ENCODE measurements at places on chromosomes 12 and 14.
A peak's percentile ranks its signal among the peaks of the same experiment; 100 is the strongest.

- H3K4me3 ChIP-seq, result no peak overlapping the region
- H3K36me3 ChIP-seq, result peaks cover 16% of the 10 kb centered on the region
- H3K4me1 ChIP-seq, result peaks cover 12% of the 10 kb centered on the region
- no peak for DNase-seq
- peak overlapping the region; percentile 88 for H3K27ac ChIP-seq
These were observed 207.2 kb upstream of the BCL2L14 start for GRCh38 chr12:11863478-11863906.

GRCh38 chr12:64293654-64294364, 71.7 kb upstream of the KICS2 start:
- no peaks in the 10 kb centered on the region for H3K36me3 ChIP-seq
- no peaks in the 10 kb centered on the region for H3K4me1 ChIP-seq
- H3K27me3 ChIP-seq, result no peaks in the 10 kb centered on the region
- no peak overlapping the region for H3K4me3 ChIP-seq
- no peak overlapping the region for H3K27ac ChIP-seq

DNA sequence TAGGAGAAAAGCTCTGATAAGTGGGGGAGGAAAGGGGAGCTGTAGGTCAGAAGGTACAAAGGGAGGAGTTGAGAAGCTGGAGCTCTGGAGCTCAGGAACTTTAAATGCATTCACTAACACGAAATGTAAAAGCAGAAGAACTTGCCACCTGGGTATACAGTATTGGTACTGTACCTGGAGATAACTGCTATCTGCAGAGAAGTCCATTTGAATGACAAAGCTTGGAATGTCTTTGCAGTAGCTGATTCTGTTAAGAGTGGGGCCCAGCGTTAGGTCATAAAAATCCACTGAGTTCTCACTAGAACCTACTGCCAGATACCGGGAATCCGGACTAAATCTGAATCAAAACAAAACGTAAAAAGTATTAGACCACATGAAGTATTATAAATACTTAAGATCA, 55.6 kb downstream of the ZC3H14 start:
- peaks cover 4% of the 10 kb centered on the region for H3K36me3 ChIP-seq
- no peak overlapping the region for H3K4me3 ChIP-seq
- peaks cover 3% of the 10 kb centered on the region for H3K4me1 ChIP-seq
- H3K27ac ChIP-seq, result no peak overlapping the region
- DNase-seq, result no peak
- no peaks in the 10 kb centered on the region for H3K27me3 ChIP-seq

DNA sequence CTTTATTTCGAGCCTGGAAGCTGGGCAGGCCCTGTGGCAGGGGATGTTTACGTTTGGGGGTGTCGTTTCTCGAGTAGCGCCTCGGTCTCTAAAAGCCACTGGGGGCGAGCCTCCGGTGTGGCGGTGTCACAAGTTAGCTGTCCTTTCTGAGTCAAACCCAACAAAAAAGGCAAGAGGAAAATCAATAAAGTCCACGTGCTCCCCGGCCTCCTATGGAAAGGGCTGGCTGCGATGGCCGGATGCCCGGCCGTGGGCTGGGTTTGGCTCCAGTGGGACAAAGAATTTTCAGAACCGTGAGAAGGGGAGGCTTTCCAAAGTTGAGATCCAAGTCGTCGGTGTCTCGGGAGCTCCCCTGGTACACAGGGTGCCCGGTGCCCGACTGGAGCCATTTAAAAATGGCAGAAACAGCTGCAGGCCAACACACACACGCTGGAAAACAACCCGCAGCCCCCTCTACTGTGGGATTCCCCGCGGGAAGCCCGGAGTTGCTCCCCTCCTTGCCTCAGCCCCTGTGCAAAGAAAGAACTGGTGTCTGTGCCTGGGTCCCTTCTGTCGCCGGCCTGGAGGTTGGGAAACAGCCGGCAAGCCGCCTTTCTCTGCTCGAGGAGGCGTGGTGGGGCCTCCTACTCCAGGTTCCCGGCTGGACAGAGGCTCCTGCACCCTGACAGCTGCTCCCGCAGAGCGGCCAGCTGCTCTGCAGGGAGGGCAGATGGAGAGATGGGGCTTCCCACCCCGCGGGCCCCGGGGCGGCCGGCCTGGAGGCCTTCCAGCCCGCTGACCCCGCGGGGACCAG, 1.9 kb downstream of the BCL7A start:
- no peaks in the 10 kb centered on the region for H3K36me3 ChIP-seq
- peaks cover 10% of the 10 kb centered on the region for H3K4me1 ChIP-seq
- peak overlapping the region; percentile 76 for H3K4me3 ChIP-seq
- H3K27ac ChIP-seq, result peak overlapping the region; percentile 71
- peak; percentile 86 for DNase-seq

DNA sequence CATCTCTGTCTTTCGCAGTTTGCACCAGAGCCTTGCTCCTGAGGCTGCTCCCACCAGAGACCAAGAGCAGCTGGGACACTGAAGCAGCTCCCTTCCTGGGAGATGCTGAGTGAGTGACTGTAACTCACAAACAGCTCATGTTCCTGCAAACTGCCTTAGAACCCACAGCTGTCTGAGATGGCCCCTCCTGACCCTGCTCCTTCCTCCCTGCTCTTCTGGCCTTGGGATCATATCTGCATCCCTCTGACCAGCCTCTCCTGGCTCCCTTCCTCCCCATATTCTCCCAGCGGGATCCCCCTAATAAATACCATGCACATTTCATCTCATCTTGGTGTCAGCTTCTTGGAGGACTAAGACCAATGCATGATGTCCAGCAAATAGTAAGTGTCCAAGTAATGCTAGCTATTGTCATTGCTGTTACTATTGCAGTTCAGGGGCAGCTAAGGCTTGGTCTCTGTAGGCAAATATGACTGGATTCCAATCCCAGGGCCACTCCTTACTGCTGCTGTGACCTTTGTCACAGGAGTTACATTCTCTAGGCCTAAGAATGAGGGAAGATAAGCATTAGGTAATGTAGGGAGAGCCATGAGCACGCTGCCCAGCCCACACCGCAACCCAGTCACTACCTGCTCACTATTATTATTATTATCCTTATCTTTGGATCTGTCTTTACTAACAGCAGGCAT, 47.9 kb downstream of the SYNE3 start:
- no peak overlapping the region for H3K27ac ChIP-seq
- peak; percentile 29 for DNase-seq
- H3K4me3 ChIP-seq, result no peak overlapping the region
- peaks cover 23% of the 10 kb centered on the region for H3K36me3 ChIP-seq
- H3K27me3 ChIP-seq, result no peaks in the 10 kb centered on the region
- H3K4me1 ChIP-seq, result no peaks in the 10 kb centered on the region
